IMR-90 (cell line): ENCODE measurements at places on chromosomes 3 and 15. TPM values are rescaled to one million over a fixed set of nuclear protein-coding genes. Genes with fewer than 3 reads are reported as not detected.

The SERPINI2 gene
- total RNA-seq, result not detected in 2 replicates

The RASGRF1 gene
- total RNA-seq, result under 0.01 TPM in 2 replicates

The ANKRD63 gene
- under 0.01 TPM in 1 of 2 replicates, not detected in the other for total RNA-seq

The CTXND1 gene
- total RNA-seq, result not detected in 2 replicates

DNA sequence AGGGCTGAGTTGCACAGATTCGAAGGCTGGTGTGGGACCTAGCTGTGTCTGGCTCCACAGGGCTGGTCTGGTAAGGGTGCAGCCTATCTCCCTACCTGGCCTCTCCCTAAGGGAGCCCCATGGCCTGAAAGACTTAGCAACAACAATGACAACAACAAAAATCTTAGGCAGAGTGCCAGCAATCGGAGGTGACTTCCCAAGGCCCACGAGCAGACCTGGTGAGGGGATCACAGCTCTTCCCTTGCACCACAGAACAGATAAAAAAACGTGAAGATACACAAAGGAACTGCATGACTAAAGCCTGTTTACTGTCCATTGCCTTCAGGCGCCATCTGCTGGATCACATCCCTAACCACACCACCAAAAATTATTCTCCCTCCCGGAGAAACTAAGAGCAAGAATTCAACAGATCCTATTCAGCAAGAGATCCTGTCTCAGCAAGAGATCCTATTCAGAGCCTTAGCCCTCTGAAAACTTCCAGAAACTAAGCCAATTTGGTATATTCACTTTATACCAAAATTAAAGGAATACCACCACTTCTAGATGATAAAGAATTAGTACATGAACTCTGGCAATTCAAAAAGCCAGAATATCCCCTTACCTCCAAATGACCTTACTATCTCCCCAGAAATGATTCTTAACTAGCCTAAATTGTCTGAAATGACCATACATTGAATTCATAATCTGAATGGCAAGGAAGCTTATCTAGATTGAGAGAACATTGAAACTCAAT, 24.1 kb upstream of the OR5K4 start:
- peak; percentile 51 for DNase-seq

- peak; percentile 63 for DNase-seq
Observed at GRCh38 chr3:8970971-8971589, 7.8 kb upstream of the RAD18 start.

DNA sequence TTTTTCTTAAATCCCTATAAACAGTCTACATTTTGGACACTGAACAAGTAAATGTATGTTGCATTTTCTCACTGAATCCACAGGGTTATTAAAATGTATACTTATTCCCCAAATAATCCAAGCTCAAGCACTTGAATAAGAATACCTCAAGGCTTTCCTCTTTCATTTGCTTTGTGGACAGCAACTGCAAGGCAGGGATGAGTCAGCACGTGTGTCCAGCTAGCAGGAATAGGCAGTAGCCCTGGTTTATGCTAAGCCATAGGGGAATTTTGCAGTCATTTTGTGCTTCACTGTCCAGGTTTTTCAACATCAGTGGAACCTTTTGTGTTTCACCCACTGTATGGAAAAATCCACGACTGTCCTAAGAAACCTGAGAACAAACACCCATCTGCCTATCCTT, 96.7 kb upstream of the KCNMB2 start:
- DNase-seq, result peak; percentile 74

DNA sequence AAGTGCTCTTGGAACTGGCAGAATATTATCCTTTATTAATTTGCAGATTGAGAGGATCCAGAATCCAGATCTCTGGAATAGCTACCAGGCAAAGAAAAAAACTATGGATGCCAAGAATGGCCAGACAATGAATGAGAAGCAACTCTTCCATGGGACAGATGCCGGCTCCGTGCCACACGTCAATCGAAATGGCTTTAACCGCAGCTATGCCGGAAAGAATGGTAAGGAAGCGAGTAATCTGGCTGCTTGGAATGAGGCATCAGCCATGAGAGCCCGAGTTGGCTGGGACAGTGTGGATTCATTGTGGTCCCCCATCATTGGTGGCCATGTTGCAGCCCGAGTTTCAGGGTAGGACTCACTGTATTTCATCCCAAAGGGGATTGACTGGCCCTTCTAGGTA, 47.1 kb downstream of the PARP14 start:
- no peak for DNase-seq

- no peak for DNase-seq
Observed at GRCh38 chr3:5019411-5020241, 40.4 kb downstream of the BHLHE40 start.

GRCh38 chr3:124383846-124384466, 346.3 kb upstream of the UMPS start:
- DNase-seq, result no peak

GRCh38 chr3:53633197-53633787, 138.9 kb downstream of the CACNA1D start:
- no peak for DNase-seq

DNA sequence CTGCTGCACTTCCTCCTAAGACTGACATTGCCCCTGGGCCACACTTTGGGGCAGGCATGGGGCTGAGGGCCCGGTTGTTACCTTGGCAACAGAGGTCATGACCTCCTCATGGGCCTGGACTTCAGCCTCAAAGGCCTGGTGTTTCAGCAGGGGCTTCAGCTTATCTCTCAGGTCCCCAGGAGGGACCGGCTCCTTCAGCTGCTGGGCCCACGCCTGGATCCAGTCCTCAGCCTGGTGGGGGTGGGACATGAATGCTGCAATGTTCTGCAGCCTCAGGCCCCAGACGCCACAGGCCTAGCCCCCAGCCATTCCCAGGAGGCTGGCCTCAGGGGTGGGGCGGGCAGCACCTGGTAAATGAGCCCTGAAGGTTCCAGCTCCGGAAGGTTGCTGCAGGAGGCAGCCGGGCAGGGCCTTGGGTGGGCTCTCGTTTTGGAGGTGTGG, 27.6 kb downstream of the SPTBN5 start:
- DNase-seq, result no peak

GRCh38 chr3:120473389-120473788, 22.6 kb upstream of the FSTL1 start:
- DNase-seq, result no peak

DNA sequence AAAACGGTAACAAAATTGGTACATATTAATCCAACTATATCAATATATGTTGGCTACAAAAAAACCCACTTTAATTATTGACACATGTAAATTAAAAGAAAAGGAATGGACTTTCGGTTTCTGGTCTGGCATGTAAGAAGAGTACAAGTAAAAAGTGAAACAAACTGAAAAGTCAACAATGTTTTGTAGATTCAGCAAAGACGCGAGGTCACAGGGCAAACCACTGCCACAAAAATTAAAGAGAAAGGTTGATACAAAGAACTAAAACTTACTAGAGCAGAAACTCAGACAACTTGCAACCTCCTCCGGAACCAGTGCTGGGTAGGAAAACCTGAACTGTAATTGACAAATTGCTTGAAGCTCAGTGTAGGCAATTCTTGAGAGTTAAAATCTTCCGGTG, 110.6 kb upstream of the ARPP21 start:
- no peak for DNase-seq

DNA sequence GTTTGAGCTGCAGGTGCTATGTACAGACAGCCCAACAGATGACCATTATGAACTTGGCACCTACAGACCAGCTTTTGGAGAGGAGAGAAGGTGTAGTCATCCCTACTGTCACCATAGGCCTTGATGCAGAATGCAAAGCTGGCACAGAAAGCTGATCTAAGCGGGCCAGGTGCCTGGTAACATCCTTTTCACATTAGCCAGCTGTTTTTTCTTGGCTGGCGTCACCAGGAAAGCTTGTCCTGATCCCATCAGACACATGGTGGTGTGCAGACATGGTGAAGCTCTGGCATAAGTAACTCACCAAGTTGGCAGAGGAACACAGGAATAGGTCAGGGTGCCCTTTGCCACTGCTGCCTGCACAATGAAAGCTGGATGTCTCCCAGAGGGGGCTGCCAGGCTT, 97.2 kb upstream of the MB21D2 start:
- DNase-seq, result no peak

DNA sequence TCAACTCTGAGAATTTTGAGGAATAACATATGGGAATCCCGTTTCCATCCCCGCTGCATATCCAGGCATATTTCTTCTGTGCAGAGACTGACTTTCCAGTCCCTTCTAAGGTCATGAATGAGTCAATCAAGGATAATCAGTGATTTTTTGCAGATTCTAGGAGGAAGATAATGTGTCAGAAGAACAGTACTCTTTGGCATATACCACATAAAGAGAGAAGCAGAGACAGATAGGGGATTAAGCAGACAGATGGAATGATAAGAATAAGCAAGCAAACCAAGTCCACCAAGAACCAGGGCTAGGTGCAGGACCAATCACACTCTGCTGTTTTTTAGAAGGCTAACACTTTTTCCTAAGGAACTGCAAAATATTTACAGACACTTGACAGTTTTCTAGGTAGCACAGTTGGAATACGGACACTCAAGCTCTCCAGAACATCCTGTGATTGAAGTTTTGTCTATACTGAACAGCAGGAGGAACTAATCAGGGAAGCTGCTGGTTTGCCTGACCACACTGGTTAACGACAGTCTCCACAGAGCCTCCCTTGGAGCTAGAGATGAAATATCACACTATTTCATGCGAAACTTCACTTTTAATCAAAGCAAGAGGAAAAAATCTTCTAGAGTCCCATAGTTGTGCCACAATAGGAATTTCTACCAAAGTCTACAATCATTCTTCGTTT, 450.0 kb upstream of the KCNMB2 start:
- no peak for DNase-seq

DNA sequence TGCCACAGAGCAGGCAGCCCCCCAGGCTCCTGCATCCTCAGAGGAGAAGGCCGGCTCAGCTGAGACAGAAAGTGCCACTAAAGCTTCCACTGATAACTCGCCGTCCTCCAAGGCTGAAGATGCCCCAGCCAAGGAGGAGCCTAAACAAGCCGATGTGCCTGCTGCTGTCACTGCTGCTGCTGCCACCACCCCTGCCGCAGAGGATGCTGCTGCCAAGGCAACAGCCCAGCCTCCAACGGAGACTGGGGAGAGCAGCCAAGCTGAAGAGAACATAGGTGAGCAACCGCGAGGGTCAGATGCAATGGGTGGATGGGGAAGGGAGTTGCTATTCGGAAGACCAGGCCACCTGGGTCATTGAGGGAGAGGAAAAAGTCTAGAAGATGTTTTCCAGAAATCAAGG, 53.0 kb downstream of the GAP43 start:
- DNase-seq, result no peak

DNA sequence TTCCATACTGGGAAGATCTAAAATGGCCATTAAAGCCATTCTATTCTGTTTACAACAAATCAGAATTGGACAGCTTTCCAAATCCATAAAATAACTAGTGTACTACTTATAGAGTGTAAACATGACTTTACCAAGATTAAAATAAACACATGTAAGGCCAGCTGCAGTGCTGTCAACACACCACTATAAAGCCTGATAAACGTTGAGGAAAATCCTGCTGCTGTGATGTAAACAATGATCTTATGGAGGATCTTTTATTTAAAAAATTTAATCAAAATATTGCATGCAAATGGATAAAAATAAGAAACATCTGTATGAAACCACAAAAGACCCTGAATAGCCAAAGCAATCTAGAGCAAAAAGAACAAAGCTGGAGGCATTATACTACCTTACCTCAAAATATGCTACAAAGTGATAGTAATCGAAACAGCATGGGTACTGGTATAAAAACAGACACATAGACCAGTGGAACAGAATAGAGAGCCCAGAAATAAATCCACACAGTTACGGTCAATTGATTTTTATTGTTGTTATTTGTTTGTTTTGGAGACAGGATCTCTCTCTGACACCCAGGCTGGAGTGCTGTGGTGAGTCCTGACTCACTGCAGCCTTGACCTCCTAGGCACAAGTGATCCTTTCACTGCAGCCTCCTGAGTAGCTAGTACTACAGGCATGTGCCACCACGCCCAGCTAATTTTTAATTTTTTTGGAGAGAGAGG, 428.8 kb upstream of the C2CD4B start:
- peak; percentile 24 for DNase-seq

GRCh38 chr3:64188810-64189560, 36.3 kb downstream of the PRICKLE2 start:
- peak; percentile 97 for DNase-seq

DNA sequence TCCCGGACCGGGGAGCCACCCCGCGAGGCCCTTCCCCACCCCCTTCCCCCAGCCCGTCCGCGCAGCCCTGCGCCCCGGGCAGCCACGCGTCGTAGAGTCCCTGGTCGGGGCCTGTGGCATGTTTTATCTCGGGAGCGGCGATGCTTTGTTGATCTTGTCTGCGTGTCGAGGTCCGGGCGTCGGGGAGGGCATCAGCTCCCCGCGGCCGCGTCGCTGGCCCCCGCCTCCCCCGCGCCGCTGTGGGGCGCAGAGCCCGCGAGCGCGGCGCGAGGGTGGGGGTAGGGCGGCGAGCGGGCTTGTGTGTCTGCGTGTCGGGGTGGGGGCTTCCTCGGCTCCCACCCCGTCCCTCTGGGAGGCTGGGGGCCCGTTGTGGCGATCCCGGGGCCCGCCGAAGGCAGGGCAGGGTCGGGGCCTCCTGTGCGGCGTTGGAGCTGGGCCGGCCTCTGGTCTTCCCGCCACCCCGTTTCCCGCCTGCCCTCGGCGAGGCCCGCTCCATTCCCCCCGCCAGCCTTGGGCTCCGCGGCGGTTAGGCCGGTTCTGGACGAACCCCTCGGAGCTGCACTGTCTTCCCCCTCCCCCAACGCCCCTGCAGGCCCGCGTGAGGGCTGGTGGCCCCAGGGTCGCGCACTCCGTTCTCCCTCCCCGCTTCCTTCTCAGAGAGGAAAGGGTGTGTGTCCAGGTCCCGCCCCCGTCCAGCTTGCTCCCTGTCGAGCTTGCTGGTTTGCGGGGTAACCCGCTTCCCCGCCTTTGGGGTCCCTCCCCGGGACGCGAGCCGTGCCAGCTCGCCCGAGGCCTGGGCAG, 695 bp downstream of the GMPS start:
- no peak for DNase-seq

GRCh38 chr3:166123088-166123487, 285.9 kb upstream of the BCHE start:
- DNase-seq, result no peak

DNA sequence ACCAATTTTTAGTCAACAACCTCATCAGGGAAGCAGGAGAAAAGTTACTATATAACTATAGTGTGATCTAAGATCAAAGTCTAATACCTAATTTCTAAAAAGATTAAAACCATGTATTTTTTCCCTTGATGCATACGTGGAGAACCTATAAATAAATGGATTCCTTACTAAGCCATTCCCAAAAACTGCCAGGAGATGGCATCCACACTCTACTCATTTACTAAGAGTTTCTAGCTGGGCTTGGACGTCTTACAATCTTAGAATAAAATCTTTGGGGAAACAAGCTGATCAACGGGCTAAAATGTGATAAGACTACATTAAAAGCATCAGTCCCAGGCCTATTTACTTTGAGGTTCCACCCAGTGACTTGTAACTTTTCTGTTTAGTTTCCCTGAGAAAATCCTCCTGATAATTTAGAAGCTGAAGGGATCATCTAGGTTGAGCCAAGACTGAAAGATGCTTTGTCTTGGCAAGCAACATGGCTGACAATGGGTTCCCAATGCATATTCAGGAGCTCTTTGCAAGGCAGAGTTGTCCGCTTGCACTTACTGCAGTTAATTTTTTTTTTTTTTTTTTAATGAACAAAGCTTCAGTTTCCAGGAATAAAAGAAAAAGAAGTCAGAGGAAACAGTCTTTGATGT, 85.5 kb upstream of the FGF12 start:
- peak; percentile 70 for DNase-seq
